Suprapubic skin (tissue), 4 donors: ENCODE measurements at places on chromosomes 3 and 15.

DNA sequence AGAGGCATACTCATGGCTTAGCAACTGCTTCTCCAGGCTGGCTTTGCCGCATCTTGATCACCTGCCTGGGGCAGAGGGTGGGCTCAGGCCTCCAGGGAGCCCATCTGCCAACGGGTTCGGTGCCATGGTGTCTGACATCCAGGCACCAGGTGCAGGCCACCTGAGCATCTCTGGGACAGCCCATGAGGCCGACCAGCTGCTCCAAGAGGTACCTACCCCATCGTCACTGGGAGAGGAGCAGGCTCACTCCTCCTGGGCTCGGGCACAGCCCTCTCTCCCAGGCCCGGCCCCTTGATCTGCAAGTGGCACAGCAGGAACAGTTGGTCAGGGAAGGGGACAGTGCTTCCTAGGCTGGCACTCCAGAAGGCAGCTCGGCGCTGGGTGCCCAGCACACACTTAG lies 21.9 kb downstream of the TPRA1 start:
- DNase-seq = no peak

GRCh38 chr3:10653241-10653640 lies 147.9 kb upstream of the ATP2B2 start:
- peak; percentile 20 for DNase-seq

- no peak for DNase-seq
Measured at GRCh38 chr3:19757773-19758172, 176.2 kb downstream of the EFHB start.

DNA sequence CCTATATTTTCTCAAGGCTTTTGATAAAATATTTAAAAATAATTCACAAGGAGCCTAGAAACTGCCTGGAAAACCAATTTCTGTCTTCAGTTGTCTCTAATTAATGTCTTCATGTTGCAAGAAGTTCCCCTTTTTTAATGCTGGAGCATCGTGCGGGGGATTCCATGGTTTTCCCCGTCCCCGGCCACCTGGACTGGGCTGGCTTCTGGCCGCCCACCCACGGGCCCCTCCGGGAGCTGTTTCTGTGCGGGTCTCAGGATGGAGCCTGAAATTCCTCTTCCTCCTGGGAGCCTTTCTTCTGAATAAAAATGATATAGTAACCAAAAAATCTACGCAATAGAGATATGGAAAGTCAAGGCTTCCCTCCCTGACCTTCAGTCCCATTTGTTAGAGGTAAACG lies 8.1 kb upstream of the LRRK1 start:
- no peak for DNase-seq

- no peak for DNase-seq
Measured at GRCh38 chr3:158863247-158863646, 61.4 kb downstream of the MFSD1 start.
